ENCODE measurements at places on chromosomes 5 and 9.

- DNase-seq = no peak
Measured at GRCh38 chr9:89543111-89543510, 45.2 kb upstream of the SEMA4D start.

DNA sequence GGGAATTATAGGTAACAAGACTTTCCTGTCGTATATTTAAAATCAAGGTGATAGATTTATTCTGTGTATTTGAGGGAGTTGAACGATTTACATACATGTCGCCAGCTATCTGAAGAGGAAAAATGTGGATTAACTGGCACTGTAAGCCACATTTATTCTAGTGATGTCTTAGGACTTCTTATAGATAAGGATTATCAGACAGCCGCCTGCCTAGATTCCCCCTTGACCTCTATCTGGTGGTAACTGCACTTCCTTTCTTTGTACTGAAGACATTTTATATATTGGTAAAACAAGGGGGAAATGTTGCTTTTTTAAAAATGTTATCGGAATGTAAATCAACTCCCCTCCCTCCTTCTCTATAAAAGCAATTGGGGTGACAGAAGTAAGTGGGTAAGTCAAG lies 39.3 kb upstream of the F2RL2 start:
- DNase-seq = no peak

- no peak for DNase-seq
Measured at GRCh38 chr5:89011778-89012711, 129.1 kb upstream of the MEF2C start.

DNA sequence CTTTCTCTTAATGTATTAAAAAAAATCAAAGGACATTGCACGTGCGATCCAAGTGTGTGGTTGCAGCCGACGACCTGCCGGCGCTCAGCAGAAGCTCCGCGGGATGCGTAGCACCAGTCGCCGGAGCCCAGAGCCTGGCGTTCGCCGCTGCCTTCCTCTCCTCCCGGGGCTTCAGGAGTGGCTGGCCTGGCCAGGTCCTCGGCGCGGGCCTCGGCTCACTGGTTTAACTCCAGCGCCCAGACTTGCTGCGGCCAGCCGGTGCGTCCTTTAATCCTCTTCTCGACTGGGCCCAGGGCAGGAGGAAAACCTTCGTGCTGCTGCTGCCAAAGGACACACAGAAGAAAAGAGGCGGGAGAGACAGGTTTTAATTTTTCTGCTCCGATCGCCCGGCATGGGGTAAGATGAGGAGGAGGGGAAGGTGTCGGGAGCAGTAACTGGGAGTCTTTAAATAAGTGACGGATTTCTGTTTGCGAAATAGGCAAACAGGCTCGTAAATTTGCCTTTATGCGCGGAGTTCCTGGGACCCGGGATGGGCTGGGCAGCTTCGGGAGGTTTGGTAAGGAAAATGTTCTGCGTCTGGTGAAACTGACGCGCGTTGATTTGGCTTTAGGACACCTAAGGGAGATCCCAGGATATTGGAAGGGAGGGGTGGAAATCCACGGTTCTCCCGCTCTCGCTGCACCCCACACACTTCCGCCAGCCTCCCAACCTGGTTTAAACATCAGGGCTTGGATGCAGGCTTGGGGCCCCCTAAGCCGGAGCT lies 2.3 kb downstream of the HAND1 start:
- DNase-seq = no peak

- DNase-seq = no peak
Measured at GRCh38 chr9:136985027-136985602, 2.3 kb downstream of the LCNL1 start.

- no peak for DNase-seq
Measured at GRCh38 chr9:103533318-103533717, 538.2 kb downstream of the CYLC2 start.

DNA sequence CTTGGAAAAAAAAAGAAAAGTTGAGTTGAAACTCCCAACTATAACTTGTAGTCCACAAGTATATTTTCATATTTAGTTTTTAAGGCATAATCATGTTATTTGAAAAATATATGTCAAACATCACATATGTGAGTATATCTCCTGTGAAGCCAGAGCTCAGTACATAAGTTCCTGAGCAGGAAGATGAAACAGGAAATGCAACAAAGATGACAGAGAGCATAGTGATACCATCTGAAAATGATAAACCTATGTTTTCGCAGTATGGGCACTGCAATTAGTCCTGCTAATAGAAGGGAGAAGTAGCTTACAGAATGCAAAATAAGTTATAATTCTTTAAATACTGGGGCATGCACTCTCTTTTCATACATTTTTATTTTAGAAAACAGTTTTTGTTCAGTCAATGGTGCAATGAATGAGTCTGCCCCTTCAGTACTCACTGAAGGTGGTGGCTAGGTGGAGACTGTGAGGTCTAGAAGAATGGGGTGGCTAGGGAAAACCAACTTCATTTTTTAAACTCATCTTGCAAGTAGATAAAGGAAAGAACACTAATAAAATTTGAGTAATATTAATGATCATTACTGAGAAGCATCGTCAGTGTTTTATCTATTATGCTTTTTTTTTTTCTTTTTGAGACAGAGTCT lies 54.1 kb upstream of the FYB1 start:
- DNase-seq = no peak

GRCh38 chr5:16539169-16539666 lies 73.6 kb upstream of the ZNF622 start:
- DNase-seq = no peak

DNA sequence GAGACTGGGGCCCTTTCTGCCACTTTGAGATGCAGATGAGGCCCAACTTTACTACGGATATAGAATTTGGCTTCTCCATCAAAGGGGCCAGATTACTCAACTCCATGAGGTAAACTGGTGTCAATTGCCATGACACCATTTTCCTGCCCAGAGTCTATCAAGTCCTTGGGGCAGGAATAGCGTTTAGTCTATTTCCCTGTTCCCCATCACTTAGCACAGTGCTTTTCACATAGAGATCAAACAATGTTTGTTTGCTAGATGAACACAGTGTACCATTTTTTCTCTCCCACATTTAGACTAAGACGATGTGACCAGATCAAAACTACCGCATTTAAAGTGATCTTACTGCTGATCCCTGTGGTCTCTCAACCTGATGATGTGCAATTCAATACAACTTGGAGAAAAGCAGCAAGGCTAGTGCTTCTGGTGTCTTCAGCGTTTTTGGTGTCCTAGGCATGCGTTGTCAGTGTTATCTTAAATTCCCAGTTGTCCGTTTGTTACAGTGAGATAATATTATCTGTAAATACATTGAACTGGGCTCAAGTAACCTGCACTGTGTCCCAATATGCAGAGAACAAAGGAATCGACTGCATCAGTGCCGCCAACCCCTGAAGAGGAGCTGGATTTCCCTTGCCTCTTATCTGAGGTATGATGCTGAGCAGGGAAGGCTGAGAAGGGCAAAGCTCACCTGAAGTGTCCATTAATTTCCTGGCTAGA lies 446.2 kb downstream of the PLK2 start:
- peak; percentile 27 for DNase-seq

GRCh38 chr5:139611703-139612584 lies 36.2 kb upstream of the CXXC5 start:
- no peak for DNase-seq

- DNase-seq = no peak
Measured at GRCh38 chr5:38424148-38425060, 132.0 kb downstream of the LIFR start.

- no peak for DNase-seq
Measured at GRCh38 chr5:178540526-178540925, 49.7 kb downstream of the COL23A1 start.

GRCh38 chr9:84867186-84867585 lies 197.7 kb downstream of the NTRK2 start:
- no peak for DNase-seq

DNA sequence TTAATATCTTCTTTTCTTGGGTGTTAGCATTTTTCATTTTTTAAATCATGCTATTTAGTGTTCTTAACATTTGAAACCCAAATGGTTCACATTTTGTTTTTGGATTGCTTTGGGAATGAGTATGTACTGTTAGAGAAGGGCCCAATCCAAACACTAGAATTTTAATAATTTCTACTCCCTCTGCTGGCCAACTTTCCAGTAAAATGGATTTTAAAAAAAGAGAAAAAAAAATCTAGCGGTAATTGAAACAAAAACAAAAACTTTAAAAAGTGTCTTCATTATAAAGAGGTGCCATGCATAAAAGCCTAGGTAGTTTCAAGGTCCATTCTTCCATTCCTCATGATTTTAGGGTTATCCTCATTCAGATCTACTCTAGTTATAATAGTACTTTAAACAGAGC lies 32.1 kb upstream of the RICTOR start:
- no peak for DNase-seq

- peak; percentile 27 for DNase-seq
Measured at GRCh38 chr9:7117676-7118561, 360.1 kb downstream of the KDM4C start.

DNA sequence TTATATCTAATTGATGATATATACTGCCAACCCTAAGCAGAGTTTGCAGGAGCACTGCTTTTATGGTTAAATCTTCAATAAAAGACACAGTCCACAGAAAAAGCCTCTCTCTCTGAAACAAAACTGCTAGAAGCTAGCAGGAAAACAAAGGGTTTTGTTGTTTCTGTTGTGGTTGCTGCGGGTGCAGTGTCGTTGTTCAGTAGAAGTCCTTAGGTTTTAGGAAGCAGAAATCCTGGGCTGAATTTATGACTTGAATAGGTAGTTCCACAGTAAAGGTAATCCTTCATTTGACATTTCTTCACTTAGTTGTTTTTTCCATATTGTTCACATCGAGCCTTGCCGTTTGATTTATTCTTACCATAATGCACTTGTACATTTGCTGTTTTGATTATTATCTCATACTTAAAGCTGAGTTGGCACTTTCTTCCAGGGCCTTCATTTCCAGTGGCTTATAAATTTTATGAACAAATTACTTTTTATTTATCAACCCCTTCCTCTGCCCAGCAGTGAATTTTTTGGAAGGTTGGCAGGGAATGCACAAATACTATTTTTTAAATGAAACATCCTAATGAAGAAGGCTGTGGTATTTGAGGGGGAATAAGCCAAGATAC lies 209.6 kb upstream of the SLC30A5 start:
- DNase-seq = no peak

GRCh38 chr9:22147813-22148527 lies 138.9 kb upstream of the CDKN2B start:
- no peak for DNase-seq

Measured in DMS79 treated with DMSO at 0.1 percent for 48 hours (cell line).